ENCODE measurements at places on chromosomes 2 and 18.

DNA sequence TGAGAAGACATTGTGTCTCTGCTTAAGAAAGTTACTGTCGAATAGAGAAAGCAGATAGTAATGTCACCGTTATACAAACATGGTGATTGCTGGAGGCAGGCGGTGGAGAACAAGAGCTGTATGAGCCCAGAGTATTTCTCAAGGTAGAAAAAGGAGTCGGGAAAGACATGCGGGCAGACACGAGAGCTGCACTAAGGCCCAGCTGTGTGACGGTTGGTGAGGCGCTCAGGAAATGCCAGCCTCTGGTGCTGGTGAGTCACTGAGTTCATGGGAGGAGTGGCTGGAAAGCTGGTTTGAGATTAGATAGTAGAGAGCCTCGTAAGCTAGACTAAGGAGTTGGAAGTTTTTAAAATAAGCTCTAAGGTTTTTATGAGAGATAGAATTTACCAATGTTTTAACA lies 390.9 kb upstream of the TRIB2 start:
- DNase-seq = no peak

DNA sequence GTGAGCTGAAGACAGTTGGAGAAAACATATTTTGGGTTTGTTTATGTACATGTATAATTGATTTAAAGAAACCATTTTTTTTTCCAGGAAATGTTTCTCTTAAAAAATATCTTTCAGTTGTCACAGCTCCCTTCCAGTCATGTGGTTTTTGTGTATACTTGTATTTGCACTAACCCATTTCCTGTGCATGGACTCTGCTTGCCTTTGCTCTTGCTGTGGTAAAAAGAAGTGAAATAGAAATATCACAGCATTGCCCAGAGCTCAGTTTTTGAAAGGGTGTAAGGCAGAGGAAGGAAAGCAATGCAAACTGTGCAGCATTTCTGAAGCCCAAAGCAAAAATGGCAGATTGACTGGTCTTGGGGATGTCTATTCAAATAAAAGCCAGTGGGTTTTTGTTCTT lies 10.4 kb upstream of the DOCK10 start:
- DNase-seq = peak; percentile 76

- no peak for DNase-seq
Observed at GRCh38 chr2:62287282-62287681, 91.4 kb downstream of the B3GNT2 start.

DNA sequence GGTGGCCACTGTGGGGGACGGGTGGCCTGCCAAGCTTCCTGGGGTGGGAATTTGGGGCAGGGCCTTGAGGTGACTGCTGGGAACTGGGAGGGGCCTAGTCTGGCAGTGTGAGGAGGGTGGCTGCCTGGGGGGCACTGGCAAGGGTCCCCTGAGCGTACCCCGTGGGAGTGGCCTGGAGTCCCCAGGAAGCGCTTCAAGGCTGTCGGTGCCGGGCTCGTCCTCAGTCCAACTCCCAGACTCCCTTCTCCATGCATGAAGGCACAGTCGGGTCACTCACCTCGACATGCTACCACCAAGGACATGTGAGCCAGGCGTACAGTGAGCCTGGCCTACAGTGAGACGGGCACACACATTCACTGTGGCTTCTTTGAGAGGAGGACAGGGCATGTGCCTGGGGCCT lies 105.3 kb downstream of the SMIM21 start:
- DNase-seq = no peak

DNA sequence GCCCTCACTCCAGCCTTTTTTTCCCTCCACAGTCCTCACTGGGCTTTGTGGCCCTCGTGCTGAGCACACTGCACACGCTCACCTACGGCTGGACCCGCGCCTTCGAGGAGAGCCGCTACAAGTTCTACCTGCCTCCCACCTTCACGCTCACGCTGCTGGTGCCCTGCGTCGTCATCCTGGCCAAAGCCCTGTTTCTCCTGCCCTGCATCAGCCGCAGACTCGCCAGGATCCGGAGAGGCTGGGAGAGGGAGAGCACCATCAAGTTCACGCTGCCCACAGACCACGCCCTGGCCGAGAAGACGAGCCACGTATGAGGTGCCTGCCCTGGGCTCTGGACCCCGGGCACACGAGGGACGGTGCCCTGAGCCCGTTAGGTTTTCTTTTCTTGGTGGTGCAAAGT lies 39.4 kb downstream of the STEAP3 start:
- no peak for DNase-seq

GRCh38 chr2:177541258-177541991 lies 148.9 kb downstream of the AGPS start:
- no peak for DNase-seq

DNA sequence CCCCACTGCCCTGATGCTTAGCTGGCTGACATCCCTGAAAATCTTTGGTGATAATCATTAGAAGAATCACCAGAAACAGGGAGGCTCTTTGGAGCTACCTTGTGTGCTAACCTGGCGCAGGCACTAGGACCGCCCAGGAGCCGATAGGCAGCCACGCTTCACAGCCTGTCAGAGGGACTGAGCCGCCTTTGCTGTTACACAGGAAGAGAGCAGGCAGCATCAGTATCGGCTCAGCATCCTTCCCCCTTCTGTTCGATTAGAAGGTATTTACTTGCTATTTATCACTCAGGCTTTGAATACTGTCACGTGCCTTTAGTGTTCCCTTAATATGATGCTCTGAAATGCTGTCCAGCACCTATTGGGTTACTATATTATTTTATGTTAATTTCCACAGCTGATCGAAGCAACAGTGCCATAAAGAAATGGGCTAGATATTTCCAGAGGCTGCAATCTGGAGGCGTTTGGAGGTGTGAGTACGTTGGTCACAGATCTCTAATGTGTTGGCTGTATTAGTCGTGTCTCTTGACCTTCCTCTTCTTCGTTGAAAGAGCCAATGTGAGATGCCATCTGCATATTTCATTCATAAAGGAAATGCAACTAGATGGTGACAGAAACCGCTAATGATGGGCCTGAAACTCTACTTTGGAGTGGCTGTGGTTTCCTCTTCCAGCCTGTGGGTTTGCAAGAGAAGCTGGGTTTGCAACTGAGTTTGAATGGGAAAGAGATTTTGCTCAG lies 110.4 kb upstream of the RAB27B start:
- DNase-seq = peak; percentile 18

GRCh38 chr18:79987566-79987965 lies 797 bp downstream of the TXNL4A start:
- no peak for DNase-seq

DNA sequence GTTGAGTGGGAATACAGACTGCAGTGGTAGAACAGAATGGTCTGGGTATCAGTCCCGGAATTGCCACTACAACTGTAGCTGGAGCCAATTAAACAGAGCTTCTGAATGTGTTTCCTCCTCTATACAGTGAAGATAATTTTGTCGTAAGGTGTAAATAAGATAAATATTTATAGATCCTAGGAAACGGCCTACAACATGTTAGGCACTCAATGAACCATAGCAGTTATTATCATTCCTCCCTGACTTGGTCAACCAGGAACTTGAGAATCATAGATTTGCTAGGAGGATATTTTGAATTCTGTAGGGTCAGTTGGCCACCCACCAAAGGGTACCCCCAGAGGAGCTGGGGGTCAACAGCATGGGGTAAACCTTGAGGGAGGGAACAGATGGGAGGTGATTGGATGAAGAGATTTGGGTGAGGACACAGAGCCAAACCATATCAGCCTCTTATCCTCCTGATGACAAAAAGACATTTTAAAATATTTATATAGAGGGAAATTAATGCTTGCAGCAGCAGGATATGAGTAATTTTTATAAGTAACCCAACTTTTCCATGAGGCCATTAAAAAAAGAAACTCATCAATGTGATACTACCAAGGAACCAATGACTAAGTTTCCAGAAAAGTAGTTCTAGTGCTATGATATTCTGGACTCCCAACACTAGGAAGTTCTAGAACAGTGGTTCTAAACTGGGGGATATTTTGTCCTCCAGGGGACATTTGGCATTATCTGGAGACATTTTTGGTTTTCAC lies 4.0 kb downstream of the DHRS9 start:
- no peak for DNase-seq

DNA sequence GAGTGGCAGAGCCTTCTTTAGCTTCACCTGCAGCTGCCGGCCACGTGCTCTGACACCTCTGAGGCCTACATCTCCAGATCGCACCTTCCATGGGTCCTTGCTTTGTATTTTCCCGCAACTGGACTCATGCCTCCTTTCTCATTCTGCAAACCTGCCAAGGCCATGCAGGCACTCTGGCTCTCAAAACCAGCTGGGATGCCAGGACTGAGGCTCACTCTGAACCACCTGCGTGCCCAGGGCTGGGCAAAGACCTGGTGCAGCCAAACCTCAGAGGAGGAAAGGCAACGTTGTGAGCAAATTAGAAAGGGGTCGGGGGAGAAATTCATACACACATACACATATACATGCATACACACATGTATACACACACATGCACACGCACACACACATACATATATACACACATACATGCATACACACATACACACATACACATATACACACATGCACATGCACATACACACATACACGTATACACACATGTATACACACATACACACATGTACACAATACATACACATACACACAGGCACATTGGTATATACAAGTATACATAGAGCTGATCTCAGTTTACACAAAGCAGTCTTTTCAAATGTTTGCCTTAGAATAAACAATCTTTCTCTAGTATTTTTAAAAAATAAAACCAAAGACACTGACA lies 125.2 kb downstream of the RTP5 start:
- no peak for DNase-seq

DNA sequence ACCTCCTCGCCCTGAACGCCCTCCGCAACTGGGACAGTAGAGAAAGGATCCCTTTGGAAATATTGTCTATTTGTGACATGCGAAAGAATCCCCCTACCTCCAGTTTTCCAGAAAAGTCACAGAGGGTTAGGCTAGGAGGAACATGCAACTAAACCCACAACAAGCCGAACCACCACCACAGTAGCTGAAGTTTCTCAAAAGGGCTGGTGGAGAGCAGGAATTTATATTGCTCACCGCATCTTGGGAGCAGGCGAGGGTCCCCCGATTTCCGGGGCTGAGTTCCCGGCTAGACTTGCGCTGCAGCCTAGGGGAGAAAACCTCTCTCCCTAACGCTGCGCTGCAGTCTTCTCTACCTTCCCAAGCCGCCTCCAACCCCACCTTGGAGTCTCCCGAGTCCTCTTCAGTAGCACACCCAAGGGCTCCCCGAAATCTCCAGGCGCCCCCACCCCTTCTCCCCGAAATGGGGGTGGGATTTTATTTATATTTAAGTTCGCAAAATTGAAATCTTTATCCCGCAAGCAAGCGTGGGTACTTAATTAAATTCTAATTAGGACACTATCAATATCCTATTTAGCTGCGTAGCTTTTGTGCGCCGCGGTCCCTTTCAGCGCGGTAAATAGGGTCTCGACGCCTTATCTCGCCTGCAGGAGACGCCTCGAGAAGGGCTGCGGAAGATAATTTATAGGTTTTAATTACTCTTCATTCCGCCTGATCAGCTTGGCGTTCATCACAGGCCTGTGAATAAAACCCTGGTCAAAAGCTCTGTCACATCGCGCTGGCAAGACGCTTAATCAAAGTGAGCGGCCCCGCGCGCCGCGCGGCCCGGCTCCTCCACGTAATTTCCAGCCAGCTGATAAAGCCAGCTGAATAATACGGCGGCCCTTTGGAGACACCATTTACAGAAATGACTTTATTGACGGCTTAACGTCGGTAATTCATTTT lies 2.0 kb upstream of the EN1 start:
- DNase-seq = no peak

- DNase-seq = no peak
Observed at GRCh38 chr2:209694748-209695147, 76.9 kb upstream of the UNC80 start.

DNA sequence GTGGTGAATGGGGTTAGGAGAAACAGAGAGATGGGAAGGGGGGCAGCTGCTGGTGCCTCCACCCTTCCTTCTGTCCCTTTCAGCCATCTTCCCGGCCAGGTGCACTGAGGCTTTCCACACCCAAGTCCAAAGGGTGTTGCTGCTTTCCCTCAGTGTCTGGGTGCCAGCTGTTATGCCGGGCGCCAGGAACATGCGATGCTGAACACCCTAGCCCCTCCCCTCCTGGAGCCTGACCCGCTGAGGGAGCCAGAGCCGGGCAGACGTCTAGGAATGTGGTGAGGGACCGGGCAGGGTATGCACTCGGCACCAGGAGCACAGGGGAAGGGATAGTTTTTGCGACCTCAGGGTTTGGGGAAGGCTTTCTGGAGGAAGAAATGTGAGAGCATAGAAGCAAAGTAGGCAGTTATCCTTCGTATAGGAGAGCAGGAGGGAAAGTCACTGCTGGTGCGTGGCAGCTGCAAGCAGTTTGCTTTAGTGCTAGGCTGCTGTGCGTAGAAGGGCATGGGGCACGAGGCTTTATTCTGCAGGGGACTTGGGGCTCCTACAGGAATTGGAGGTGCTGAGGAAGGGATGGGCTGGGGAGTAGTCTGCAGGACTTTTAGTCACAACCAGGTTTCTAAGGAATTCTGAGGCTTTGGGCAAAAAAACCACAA lies 147.7 kb downstream of the TSN start:
- no peak for DNase-seq

- no peak for DNase-seq
Observed at GRCh38 chr18:76195601-76196000, 299.4 kb downstream of the ZNF516 start.

GRCh38 chr2:67054728-67055127 lies 342.4 kb upstream of the ETAA1 start:
- no peak for DNase-seq

- no peak for DNase-seq
Observed at GRCh38 chr18:379681-380330, 112.0 kb upstream of the THOC1 start.

DNA sequence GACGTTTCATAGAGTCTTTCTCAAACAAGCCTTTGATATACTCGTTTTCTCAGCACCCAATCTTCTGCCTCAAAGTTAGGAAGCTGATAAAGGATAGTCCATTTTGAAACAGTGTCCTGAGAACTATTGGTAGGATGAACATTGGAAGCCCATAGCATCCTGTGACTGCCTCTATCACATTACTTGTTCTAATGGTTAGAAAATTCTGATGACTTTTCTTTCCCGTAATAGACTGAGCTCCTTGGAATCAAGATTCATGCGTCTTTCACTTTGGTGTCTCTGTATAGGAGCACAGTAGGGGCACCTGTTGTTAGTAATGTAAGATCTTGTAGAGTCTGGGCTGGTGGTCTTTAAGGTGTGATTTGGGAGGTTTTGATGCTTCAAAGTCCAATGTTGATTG lies 87.1 kb downstream of the SETBP1 start:
- DNase-seq = no peak

GRCh38 chr2:39144416-39144815 lies 23.6 kb upstream of the SOS1 start:
- DNase-seq = no peak

DNA sequence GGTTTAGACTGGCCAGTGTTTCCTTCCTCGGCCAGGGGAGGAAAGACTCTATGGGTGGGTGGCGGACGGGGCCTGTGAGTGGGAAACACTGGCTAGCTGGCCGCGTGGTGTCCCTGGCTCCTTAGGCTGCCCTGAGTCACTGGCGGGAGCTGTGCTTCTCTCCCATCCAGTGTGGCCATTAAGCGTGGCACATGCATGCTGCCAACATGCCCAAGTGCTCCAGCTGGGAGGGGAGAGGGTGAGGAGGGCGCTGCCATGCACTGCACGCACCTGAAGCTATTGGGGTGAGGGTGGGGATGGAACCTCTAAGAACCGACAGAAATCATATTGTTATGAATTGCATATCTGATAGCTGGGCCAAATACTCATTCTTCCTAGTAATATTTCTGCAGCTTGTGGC lies 270.8 kb downstream of the CALCRL start:
- no peak for DNase-seq

- no peak for DNase-seq
Observed at GRCh38 chr2:209323738-209324137, 100.1 kb upstream of the MAP2 start.

- DNase-seq = no peak
Observed at GRCh38 chr2:237712477-237713377, 85.3 kb downstream of the LRRFIP1 start.
